T-helper 2 cell (primary cell): ENCODE measurements at places on chromosomes 4 and X.

- no peak for DNase-seq
Observed at GRCh38 chr4:7823416-7823824, 116.2 kb downstream of the AFAP1 start.

DNA sequence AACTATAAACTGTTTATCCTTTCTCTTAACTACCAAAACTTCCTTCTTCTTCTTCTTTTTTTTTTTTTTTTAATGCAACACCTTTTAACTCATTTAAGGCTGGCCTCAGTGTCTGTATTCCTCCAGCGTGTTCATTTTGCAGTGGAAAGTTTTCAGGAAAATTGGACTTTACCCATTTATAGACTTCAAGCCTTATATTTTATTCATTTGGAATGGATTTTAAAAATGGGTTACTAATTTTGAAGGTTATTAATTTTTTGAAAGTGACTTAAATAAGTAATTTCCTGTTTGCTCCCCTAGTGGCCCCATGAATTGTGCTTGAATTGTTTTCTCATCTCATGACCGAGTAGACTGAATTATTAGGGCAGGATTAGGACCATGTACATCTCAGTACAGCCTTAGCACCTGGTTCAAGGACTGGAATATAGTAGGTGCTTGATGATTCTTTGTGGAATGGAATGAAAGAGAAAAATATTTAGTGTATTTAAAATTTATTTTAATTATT is 282.7 kb downstream of the ANKRD50 start:
- no peak for DNase-seq

DNA sequence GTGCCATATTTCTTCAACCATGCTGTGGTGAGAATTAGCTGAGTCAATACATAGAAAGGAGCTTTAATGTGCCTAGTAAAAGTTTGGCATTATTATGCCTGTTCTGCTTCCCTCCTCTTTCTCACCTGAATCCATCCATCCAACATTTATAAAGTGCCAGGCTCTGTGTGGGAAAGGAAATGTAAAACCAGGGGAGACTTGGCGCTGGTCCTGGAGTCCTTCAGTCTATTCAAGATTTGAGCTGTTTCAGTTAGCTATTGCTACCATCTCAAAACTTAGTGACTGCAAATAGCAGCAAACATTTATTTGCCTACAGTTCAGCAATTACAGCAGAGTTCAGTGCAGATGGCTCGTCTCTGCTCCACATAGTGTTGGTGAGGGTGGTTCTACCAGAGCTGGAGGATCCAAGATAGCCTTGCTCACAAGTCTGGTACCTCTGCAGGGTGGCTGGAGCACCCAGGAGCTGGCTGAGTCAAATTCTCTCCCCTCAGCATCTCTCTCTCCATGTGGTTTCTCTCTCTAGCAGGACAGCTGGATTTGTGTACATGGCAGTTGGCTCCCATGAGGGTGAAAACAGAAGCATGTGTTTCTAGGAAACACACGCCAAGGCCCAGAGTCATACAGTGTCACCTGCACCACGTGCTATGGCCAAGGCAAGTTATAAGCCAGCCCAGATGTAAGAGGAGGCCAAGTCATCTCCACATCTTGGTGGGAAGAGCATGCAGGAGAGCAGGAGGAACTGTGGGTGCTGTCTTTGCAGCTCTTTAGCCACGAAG is 77.3 kb downstream of the FHDC1 start:
- no peak for DNase-seq

- no peak for DNase-seq
Observed at GRCh38 chr4:140807491-140808252, 51.5 kb upstream of the TBC1D9 start.

DNA sequence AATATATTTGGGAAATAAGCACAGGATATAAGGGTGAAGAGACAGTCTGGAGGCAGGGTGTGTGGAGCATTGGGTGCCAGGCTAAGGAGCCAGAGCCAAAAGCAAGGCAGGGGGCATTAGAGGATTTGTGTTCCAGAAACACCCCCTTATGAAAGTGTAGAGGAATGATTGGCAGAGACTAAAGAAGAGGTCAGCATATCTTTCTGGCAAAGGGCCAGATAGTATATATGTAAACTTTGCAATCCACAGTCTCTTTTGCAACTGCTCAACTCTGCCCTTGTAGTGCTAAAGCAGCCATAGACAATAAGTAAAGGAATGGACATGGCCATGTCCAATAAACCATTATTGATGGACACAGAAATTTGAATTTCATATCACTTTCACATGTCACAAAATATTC is 3.6 kb upstream of the SLC9A6 start:
- DNase-seq, result no peak

- no peak for DNase-seq
Observed at GRCh38 chr4:6331018-6331417, 61.4 kb downstream of the WFS1 start.

GRCh38 chr4:110668463-110669235 is 45.8 kb upstream of the PITX2 start:
- no peak for DNase-seq

GRCh38 chr4:82458729-82459128 is 28.3 kb downstream of the ENOPH1 start:
- DNase-seq, result no peak

- no peak for DNase-seq
Observed at GRCh38 chrX:47927212-47927611, 76.6 kb downstream of the ZNF182 start.

DNA sequence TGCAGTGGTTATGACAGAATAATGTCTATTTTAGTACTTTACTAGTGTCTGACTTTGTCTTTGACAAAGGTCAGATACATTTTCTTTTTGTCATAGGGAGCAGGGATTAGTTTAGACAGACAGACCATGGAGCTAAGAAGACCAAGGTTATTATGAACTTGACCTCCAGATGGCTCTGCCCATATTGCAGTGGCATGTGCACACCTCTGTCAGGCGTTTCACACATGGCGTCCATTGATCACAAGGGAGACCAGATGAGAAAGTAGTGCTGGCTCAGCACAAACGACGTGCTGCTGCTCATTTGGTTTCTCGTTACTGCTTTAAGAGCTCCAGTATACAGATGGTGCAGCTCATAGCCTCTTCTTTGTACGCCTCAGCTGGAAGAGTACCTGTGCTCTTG is 56.3 kb upstream of the HPSE start:
- no peak for DNase-seq

GRCh38 chrX:39896951-39897740 is 200.6 kb downstream of the BCOR start:
- no peak for DNase-seq

DNA sequence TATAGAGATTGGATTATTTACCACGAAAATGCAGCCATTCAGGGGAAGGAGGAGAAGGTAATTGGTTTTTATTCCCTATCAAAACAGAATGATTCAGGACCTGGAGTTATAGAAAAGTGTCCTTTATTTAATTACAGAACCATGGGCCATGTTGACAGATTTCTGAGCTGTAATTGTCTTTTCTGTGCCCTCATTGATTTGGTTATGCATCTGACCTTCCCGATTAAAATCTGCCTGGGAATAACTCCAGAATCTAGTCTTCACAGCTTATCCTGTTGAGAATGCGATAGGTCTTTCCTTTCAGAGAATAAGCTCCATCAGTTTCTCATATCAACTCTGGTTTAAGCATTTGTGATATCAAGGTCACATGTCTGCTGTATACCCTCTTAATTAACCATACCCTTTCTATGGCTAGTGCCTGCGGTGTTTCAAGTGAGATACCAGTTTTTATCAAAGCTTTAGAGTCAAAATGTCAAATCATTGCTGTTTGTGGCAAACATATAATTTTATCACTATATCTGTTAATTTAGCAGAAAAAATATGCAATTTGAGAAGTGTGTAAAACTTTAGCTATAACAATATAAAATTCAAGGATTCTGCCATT is 37.2 kb upstream of the ANK2 start:
- no peak for DNase-seq

DNA sequence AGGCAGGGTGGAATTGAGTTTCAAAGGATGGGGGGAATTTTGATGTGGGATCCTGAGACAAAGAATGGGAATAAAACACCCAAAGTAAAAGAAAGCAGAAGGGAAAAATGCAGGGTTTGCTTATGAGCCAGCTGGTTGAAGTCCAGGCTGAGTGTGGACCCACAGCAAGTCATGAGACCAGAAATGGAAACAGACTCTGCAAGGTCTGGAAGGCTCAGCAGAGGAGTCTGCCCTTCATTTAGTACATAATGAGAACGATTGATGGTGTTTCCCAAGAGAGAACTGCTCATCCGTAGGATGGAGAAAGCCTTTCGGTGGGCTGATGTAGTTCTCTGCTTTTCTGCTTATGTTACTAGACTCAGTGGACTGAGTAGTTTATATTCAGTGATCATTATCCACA is 259.1 kb downstream of the C4orf33 start:
- no peak for DNase-seq

GRCh38 chrX:50372966-50373365 is 97.7 kb downstream of the DGKK start:
- no peak for DNase-seq

GRCh38 chr4:6474053-6474568 is 1.7 kb upstream of the PPP2R2C start:
- no peak for DNase-seq

- DNase-seq, result peak; percentile 92
Observed at GRCh38 chr4:88592600-88593448, 544 bp downstream of the HERC3 start.

GRCh38 chrX:617401-617800 is 13.2 kb upstream of the SHOX start:
- no peak for DNase-seq

- no peak for DNase-seq
Observed at GRCh38 chr4:169128902-169129301, 118.8 kb upstream of the CBR4 start.

GRCh38 chr4:179447308-179447707 is 2005.1 kb upstream of the AGA start:
- DNase-seq, result no peak

- DNase-seq, result no peak
Observed at GRCh38 chr4:78737035-78737434, 39.1 kb upstream of the BMP2K start.

GRCh38 chr4:117421706-117422105 is 336.3 kb upstream of the TRAM1L1 start:
- DNase-seq, result no peak

DNA sequence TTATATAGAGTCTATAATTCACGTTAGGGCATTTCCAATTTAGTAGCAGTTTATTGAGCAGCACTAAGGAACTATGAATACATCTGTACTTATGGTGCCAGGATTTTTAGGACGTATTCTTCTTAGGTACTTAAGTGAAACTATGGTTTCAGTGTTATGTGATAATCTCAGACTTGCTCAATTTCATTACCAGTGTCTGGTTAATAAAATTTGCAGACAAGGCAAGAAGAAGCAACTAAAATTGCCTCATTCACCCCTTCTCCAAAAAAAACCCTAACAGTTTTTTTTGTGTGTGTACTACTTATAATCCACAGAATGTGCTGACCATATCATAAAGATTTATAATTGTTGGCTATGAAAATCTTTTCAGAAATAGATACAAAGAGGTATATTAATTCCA is 6.0 kb upstream of the CXCL10 start:
- no peak for DNase-seq

- no peak for DNase-seq
Observed at GRCh38 chr4:1023895-1024740, 12.7 kb downstream of the FGFRL1 start.

GRCh38 chrX:637660-638481 is 7.3 kb downstream of the SHOX start:
- no peak for DNase-seq

GRCh38 chr4:685679-686412 is 3.1 kb downstream of the SLC49A3 start:
- DNase-seq, result no peak

DNA sequence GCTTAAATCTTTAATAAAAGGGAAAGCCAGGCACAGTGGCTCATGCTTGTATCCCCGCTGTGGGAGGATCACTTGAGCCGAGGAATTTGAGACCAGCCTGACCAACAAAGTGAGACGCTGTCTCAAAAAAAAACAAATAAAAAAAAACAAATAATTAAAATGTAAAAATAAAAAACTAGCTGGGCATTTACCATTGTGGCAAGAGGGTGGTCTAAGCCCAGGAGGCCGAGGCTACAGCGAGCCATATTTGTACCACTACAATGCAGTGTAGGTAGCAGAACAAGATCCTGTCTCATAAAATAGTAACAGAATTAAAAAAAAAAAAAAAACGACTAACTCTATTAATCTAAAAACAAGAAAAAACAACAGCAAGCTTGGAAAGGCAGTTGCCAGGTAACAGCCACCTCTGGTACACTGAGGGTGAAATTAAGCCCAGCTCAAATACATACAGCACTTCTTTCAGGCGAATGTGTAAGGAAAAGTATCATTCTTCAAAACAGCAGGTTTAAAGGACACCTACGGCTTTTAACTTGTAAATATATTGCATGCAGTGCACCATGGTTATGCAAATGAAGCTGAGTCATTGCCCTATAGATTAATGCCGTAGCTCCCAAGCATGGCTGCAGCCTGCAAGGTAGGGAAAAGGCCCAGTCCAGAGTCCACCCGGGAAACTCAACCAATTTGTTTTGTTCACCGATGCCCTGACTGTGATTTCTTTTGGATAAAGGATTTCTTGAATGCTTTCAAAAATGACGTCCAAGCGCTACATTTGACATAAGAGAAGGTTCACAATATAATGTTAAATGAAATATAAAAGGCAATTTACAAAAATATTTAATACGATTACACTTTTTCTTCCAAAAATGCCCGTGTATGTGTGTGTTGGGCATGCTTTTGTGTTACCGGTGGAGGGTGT is 14.5 kb upstream of the TXLNG start:
- DNase-seq, result no peak

DNA sequence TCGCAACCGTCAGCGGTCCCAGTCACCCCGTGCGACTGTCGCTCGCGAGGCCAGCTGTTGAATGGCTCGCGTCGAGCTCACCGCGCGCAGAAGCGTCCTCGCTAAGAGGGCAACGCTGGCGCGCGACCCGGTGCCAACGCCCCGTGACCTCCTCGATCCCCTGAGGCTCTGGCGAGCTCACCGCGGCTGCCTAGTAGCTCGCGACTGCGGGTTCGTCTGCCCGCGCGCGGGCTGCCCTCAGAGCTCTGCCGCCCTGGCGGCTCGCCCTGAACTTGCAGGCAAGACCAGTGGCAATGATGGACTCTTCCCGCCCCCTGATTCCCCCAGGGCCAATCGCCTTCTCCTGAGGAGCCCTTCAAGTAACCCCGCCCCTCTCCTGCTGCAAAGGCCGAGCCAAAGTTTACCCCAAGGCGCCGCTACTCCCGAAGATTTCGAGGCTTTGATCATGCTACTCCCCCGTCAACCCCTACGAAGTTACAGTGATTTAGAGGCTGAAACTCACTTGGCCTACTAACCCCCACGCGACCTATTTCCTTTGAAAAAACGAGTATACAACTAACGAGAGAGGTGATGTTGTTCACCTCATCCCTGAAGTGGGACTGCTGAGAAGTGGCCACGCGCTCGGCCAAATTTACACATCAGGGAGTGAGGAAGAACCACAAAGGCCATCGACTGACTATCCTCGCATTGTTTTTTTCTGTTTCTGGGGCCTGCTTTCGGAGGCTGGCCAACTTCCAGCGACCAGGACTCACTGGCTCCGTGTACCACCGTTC is 37.5 kb downstream of the PGRMC1 start:
- DNase-seq, result peak; percentile 22

DNA sequence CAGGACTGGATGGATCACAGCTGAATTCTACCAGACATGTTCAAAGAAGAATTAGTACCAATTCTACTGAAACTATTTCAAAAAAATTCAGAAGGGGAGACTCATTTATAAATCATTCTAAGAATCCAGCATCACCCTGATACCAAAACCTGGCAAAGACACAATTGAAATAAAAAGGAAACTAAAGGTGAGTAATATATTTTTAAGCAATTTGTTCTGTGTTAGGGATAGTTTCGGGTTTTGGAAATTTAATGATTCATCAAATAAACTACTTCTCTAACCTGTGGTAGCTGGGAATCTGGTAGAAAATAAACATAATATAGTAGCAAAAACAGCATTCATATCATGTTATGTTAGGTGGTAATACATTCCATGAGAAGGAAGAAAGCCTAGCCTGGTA is 662.2 kb upstream of the BOD1L1 start:
- no peak for DNase-seq
